ENCODE measurements at places on chromosomes 3 and 15. TPM values are rescaled to one million over a fixed set of nuclear protein-coding genes. Genes with fewer than 3 reads are reported as not detected.

Gene TMEM108
- total RNA-seq, result 0.10 TPM

Gene KLHL40
- not detected for total RNA-seq

Gene CPN2
- total RNA-seq, result not detected

Gene LRRC31
- total RNA-seq, result not detected

Gene LTF
- total RNA-seq, result 0.52 TPM

Gene TRPM7
- 81.0 TPM for total RNA-seq

Gene TMEM266
- not detected for total RNA-seq

Gene SKOR1
- 1.9 TPM for total RNA-seq

Gene TP63
- 0.21 TPM for total RNA-seq

Gene TUSC7
- total RNA-seq, result not detected

Measured in mononuclear cell (primary cell).